Cardiac atrium fibroblast (primary cell): ENCODE measurements at places on chromosomes 3 and 15. TPM values are rescaled to one million over a fixed set of nuclear protein-coding genes. Genes with fewer than 3 reads are reported as not detected.

C3orf33 gene
- 1.3 and 1.8 TPM in 2 replicates for total RNA-seq

PLSCR1 gene
- total RNA-seq, result 223 and 257 TPM in 2 replicates

RFX7 gene
- total RNA-seq, result 3.1 and 7.5 TPM in 2 replicates

ADPRH gene
- 1.1 and 4.5 TPM in 2 replicates for total RNA-seq

PLSCR5 gene
- total RNA-seq, result not detected in 2 replicates

FAIM gene
- 6.0 and 16.6 TPM in 2 replicates for total RNA-seq

NCK1 gene
- 58.5 and 60.7 TPM in 2 replicates for total RNA-seq

RARRES1 gene
- total RNA-seq, result 5.8 and 13.9 TPM in 2 replicates

GOLGA6L10 gene
- 0.49 TPM in 1 of 2 replicates, not detected in the other for total RNA-seq

CFAP92 gene
- total RNA-seq, result not detected in 2 replicates

FANCD2OS gene
- not detected in 2 replicates for total RNA-seq

OR5K2 gene
- not detected in 2 replicates for total RNA-seq

KLHL40 gene
- total RNA-seq, result not detected in 2 replicates
